ENCODE measurements at places on chromosomes 7 and 10. TPM values are rescaled to one million over a fixed set of nuclear protein-coding genes. Genes with fewer than 3 reads are reported as not detected.

BLNK gene
- total RNA-seq: 1.3 TPM

RNF133 gene
- total RNA-seq: 4.6 TPM

- H3K27ac ChIP-seq: no peak overlapping the region
- DNase-seq: no peak
- peaks cover 35% of the 10 kb centered on the region for H3K36me3 ChIP-seq
These were observed 27.8 kb upstream of the FOXL3 start for GRCh38 chr7:262251-262572.

RADIL gene
- total RNA-seq: 6.7 TPM

DNA sequence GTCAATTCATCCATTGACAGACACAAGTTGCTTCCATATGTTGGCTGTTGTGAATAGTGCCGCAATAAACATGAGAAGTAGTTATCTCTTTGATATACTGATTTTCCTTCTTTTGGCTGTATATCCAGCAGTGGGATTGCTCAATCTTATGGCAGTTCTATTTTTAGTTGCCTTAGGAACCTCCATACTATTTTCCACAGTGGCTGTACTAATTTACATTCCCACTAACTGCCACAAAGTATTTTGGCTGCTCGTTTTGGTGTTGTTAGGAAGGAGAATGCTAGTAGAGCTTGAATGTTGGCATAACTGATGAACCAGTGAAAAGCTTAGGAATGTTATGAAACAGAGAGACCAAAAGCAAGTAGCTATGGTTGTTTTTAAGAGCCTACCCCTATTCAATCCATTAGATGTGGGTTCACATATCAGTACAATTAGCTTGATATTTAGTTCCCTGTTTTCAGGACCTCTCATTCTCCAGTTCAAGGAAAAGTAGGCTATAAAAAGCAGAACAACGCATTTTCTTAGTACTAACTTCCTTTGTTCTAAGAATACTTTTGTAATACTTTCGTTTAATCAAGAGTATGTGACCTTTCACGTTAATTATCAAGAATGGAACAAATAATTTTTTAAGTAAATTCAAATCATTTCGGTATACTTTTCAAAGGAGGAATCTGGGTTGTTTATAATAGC lies 100.3 kb downstream of the FAS start:
- no peaks in the 10 kb centered on the region for H3K27me3 ChIP-seq
- H3K4me1 ChIP-seq: no peaks in the 10 kb centered on the region

CCM2 gene
- total RNA-seq: 49.7 TPM

- no peak for DNase-seq
- no peak overlapping the region for H3K4me3 ChIP-seq
- no peaks in the 10 kb centered on the region for H3K36me3 ChIP-seq
- H3K27ac ChIP-seq: no peak overlapping the region
- no peaks in the 10 kb centered on the region for H3K27me3 ChIP-seq
- no peaks in the 10 kb centered on the region for H3K4me1 ChIP-seq
These were observed 15.0 kb upstream of the COMMD3 start for GRCh38 chr10:22301193-22301592.

DNA sequence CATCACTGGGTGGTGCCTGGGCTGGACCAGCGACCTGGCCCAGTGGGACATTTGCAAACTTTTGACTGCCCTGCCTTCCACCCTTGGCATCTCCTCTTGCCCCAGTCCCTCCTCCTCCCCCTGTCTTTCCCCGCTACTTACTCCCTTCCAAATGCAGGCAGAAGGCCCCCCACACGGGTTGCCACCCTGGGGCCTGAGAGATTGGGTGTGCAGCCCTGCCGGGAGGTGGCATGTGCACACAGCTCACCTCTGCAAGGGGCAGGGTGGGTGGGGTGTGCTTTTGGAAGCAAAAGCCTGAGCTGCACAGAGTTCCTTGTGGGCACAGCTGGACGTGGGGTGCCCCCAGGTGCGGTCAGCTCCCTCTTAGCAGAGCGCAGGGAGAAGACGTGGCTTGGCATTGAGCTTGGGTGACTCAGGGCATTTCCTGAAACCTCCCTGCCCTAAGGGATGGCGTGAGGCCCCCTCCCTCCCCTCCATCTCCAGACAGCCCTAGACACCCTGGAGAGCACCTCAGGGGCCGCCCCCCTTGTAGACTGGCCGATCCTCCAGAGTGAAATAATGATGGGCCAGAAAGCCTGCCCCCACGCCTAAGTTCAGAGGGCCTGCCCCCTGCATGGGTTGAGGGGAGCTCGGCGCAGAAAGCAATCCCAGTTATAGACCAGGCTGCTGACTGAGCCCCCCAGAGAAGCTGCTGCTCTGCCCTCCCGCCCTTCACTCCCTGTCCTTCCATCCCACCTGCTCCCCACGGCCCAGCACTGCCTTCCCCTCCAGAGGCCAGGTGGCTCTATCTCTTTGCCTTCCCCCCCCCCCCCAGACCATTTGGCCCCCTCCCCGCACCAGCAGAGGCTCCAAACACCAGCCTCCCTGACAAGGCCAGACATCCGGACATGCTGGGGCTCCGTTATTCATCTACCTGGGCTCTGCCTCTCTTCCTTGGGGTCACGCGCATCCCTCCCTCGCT lies 2.3 kb upstream of the SHH start:
- no peak overlapping the region for H3K27ac ChIP-seq
- peaks cover 4% of the 10 kb centered on the region for H3K27me3 ChIP-seq
- H3K4me1 ChIP-seq: peaks cover 7% of the 10 kb centered on the region

DNA sequence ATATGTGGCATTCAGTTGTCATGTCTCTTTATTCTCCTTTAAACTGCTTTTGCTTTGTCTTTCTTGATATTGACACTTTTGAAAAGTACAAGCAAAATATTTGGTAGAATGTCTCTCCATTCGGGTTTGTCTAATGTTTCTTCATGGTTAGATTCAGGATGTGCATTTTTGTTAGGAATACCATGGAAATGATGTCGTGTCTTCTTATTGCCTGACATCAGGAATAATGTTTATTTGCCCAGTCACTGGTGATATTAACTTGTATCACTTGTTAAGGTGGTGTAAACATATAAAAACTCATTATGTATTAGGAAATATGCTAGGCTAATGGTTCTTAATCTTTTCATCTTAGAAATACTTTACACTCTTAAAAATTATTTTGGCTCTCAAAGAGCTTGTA lies 43.4 kb downstream of the CDK1 start:
- no peaks in the 10 kb centered on the region for H3K27me3 ChIP-seq
- no peaks in the 10 kb centered on the region for H3K36me3 ChIP-seq
- no peak overlapping the region for H3K4me3 ChIP-seq
- H3K27ac ChIP-seq: no peak overlapping the region
- no peaks in the 10 kb centered on the region for H3K4me1 ChIP-seq

DNA sequence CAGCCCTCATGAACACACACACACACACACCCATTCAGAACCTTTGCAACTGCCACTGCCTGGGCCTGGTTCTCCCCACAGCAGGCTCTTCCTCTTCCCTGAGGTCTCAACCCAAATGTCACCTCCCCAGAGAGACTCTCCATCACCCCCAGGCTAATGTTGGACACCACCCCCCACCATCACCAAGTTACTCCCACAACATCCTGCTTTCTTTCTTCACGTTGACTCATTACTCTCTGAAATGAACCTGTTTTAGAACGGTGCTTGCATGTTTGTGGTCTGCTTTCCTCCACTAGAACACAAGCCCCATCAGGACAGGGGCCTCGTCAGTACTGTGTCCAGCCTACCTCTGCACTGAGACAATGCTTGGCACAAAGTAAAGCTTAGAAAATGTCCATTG lies 16.0 kb downstream of the AFAP1L2 start:
- DNase-seq: no peak
- H3K4me3 ChIP-seq: no peak overlapping the region
- H3K27ac ChIP-seq: no peak overlapping the region
- H3K4me1 ChIP-seq: peaks cover 15% of the 10 kb centered on the region
- no peaks in the 10 kb centered on the region for H3K36me3 ChIP-seq
